Fibroblast of the aortic adventitia (primary cell): ENCODE measurements at places on chromosomes 12 and 14. TPM values are rescaled to one million over a fixed set of nuclear protein-coding genes. Genes with fewer than 3 reads are reported as not detected.

- DNase-seq, result no peak
These were observed 273.0 kb upstream of the SFSWAP start for GRCh38 chr12:131437706-131438492.

DNA sequence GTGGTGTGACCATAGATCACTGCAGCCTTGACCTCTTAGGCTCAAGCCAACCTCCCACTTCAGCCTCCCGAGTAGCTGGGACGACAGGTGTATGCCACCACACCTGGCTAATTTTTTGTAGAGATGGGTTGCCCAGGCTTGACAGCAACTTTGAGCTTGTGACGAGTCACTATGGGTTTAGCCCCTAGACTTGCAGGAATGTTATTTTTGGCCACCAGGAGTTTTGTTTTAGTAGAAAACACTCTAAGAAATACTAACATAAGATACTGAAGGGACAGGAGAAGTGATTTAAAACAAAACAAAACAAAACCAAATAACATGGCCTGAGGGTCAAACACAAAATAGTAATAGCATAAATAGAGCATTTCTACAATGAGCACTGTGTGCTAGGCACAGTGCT, 26.4 kb downstream of the SETD3 start:
- peak; percentile 30 for DNase-seq

The RASAL1 gene
- total RNA-seq, result not detected in 2 replicates

- no peak for DNase-seq
These were observed 222.1 kb downstream of the RPS29 start for GRCh38 chr14:49363821-49364751.

DNA sequence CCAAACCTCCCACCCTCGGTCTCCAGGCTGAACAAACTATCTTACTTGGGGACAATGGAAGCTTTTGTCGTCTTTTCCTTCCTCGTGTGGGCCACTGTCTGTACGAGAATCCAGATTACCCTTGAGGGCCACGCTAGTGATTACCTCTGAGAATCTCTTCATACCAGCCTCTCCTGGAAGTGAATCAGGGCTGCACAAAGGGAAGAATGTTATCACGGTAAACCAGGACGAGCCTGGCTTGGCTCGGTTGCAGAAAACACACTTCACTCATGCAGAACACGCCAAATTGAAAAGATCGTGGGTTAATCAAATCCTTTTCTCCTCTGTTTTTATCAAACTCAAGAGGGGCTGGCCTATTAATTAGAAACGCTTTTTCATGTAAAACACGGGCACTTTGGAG, 51.6 kb upstream of the MYL2 start:
- no peak for DNase-seq

GRCh38 chr14:75832621-75833297, 149.0 kb downstream of the TGFB3 start:
- peak; percentile 61 for DNase-seq
